ENCODE measurements at places on chromosomes 5 and 9.

DNA sequence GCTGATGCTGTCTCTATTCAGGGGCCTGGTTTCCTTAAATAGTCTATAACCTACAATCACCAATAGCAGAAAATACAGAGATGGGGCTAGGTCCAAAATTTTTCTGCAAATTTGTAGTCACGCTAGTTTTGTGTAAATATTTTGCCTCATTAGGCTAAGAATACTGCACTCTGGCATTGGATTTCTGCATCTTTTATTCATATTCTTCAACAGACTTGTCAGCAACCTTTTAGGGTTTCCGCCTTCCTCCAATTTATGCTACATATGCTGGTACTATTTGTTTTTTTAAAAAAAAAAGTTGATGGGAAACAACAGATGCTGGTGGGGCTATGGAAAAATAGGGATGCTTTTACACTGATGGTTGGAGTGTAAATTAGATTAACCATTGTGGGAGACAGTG is 202.3 kb downstream of the GABRB2 start:
- DNase-seq, result no peak

GRCh38 chr5:43588842-43589241 is 14.1 kb upstream of the NNT start:
- no peak for DNase-seq

DNA sequence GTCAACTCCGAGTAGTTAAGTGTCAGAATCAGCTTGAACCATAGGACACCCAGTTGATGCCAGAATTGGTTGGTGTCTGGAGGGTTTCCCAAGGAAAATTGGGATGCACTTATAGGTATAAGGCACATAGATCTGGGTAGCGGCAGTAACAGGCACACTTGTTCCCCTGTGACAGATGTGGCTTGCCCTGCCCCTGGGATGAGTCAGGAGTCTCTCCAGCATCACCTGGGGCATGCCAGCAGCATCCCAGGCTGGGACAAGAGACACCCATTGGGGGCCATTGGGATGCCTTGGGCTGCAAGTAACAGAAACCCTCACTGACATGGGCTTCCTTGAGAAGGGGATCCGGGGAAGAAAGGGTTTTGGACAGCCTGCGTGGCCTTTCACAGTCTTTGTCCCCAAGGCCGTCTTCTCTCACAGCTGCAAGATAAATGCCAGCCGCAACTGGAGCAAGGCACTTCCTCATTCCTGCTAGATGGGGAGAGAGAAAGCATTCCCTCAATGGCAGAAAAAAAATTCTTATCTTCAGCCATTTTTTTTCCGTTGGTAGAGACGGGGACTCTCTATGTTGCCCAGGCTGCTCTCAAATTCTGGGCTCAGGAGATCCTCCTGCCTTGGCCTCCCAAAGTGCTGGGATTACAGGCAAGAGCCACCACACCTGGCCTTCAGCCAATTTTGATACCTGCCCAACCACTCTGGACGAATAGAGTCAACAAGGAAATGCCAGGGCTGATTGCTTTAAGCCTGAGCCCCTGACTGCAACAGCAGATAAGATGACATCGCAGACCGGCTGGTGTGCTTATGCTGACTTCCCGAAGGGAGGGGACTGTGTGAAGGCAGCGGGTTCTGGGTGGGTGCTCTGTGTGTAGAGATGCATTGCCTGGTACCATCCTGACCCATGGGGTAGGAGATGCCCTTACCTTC is 13.3 kb upstream of the RNF130 start:
- peak; percentile 30 for DNase-seq

- DNase-seq, result no peak
These were observed 361.8 kb downstream of the KDM4C start for GRCh38 chr9:7119612-7120011.

GRCh38 chr5:162888268-162888667 is 549.1 kb upstream of the CCNG1 start:
- no peak for DNase-seq

DNA sequence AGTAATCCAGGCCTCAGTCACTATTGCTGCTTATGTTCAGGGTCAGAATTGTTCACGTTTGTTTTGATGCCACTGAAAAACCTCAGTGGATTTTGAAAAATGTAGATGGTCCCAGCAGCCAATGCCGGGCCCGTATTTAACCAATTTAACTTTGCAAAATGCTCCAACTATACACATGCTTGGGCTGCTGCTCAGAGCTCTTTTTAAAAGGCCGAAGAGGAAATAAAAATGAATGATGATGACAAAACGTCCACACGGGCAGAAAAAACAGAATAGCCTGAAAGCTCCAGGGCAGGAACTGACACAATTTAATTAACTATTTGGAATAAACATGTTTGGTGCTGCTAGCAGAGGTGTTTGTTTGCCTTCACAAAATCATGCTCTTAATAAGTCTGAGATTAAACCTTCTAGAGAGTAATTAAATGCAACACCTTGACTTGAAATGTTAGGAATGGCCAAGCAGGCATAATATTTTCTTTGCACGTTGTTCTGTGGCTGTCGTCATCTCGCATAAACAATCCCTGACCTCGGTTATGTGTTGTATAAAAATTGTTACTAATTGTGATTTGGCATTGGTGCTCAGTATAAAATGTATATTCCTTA is 152.7 kb downstream of the SLIT3 start:
- no peak for DNase-seq

- DNase-seq, result no peak
These were observed 89.8 kb downstream of the NTRK2 start for GRCh38 chr9:84759300-84759750.

GRCh38 chr5:119031011-119031886 is 39.6 kb upstream of the DMXL1 start:
- DNase-seq, result no peak

DNA sequence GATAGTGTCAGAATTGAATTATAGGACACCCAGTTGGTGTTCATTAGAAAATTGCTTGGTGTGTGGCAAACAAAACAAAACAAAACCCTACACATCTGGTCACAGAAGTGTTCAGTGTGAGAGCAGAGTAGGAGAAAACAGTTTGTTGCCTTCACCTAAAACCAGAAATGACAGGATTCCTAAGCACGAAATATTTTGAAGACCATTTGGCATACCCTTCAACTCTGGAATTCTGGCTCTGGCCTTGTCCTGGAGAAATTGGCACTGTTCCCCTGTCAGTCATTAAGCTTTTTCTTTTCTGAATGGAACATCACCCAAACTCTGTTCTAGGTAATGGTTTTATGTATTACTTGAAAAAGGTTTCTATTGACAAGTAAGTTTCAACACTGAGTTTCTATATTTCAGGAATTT is 110.2 kb upstream of the PCA3 start:
- DNase-seq, result no peak

DNA sequence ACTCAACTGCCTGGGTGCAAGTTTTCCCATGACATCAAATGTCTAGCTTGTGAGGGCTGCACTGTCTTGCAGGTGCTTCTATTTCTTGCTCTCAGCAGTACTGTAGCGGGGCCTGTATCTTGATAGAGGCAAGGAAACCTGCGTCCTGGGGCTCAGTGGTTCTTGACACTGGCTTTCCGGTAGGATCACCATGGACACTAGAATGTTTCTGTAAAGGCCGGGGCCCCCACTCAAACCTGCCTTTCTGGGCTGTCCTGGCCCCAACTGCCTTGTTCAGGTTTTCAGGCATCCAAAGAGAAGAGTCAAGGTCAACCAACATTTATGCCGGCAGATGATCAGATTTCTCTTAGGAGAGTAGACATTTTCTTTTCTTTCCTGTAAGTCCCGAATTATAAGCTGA is 26.7 kb upstream of the TENT4A start:
- DNase-seq, result no peak

- no peak for DNase-seq
These were observed 727 bp upstream of the ADRB2 start for GRCh38 chr5:148825716-148826052.

GRCh38 chr5:170783498-170784247 is at the start of gene GABRP:
Gene GABRP (plus strand): TSS chr5:170783725. CDS start chr5:170788616, 4,891 bp downstream.
- DNase-seq, result no peak

GRCh38 chr9:36396985-36397384 is 3.1 kb downstream of the RNF38 start:
- DNase-seq, result no peak

GRCh38 chr9:114149181-114149580 is 6.2 kb upstream of the COL27A1 start:
- no peak for DNase-seq

GRCh38 chr5:8098081-8098480 is 229.1 kb downstream of the MTRR start:
- DNase-seq, result no peak

DNA sequence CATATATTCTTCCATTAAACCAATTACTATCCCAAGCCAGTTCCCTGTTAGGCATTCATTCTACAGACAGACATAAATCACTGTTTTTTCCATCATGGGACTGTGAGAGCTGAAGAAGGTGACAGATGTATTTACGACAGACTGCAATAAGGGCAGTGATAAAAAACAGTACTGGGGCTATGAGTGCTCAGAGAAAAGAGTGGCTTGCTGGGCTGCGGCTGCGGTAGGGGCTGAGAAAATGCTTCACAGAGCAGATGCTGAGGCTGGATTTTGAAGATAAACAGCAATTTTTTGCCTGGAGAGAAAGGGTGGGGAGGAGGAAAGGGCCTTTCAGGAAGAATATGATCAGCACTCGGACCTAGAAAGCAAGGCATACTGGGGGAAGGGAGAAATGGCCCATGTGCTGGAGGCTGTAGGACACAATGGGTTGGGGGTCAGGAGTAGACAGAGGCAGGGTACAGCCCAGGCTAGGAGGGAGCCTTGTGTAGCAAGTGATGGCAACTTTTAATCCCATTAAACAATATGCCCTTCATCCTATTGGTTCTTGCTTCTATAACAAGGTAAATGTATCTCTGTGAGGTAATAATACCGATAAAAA is 279.3 kb downstream of the ASTN2 start:
- DNase-seq, result peak; percentile 64

DNA sequence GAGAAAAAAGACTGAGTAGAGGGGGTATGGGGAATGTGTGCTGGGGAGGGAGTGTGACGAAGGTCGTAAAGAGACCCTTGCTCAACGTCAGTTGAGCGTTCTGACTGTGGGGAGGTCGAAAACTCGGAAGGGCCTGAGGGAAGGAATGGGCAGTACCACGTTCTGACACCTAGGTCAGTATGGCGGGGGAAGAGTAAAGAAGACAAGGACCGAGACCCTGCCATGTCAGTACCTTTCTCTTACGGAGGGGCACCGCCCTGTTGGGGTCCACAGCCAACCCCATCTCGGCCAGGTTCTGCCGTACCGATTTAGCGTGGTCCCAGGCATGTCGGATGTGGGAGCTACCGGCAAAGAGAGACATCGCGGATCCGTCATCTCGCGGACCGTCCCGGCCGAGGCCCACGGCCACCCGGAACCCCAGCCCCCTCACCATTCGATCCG is 375 bp downstream of the NOP16 start:
- peak; percentile 50 for DNase-seq

DNA sequence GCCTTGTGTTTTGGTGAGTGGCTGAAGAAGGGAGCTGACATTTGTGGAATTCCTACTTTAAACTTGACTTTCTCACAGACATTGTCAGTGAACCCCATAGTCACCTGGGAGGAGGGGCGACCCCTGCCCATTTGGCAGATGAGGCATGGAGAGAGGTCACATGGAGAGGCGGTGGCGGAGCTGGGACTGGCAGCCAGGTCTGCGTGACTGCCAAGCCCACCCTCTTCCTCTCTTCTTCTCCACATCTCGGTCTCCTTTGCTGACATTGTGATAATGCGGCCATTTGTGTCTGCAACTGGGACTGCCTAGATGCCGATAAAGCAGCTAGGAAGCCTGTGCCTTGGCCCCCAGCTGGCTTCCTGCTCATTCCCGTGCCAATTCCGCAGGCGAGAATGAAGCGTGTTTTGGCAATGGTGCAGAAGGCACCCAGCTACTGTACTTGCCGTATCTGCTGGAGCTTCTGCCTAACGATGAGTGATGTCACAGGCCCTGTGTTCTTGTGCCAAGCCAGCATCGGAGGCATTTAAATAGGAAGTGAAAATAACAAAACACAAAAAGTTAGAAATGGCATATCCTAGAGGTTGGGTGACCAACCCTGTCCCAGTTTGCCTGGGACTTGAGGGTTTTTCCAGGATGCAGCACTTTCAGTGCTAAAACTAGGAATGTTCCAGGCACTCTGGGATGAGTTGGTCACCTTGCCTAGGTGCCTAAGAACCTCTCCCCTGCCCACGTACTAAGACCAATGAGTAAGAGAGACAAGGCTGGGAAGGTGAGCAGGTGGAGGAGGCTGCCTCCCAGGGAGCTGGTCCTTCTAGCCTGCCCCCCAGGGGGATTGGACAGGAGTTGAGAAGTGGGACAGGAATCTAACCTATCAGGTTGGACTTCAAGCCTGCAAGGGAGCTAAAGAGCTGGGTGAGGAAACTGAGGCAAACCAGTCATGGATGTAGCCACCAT is 23.6 kb downstream of the OLFML2A start:
- DNase-seq, result no peak

DNA sequence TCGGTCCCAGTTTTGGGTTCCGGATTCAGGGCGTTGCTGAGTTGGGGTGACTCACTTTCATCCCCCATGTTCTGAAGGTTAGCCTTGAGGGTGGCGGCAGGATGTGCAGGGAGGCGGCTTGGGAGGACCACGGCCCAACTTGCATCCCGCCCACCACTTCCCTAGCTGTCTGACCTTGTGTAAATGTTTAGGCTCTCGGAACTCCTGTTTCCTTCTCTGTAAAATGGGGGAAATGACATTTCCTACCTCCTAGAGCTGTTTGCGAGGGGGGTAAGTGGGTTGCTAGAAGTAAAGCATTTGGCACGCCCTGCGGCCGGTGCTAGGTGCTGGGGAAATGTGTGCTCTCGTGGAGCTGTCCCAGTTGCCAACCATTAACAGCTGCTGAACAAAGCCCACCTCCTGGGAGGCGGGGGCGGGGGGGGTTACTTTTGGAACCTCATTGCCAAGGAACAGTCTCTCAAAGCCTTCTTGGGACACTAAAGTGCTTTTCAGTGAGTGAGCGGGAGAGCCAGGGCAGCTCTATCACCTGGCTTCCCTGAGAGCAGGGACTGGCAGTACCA is 27.5 kb downstream of the PTGES2 start:
- no peak for DNase-seq

- no peak for DNase-seq
These were observed 47.3 kb upstream of the MCTP1 start for GRCh38 chr5:95332158-95332557.

DNA sequence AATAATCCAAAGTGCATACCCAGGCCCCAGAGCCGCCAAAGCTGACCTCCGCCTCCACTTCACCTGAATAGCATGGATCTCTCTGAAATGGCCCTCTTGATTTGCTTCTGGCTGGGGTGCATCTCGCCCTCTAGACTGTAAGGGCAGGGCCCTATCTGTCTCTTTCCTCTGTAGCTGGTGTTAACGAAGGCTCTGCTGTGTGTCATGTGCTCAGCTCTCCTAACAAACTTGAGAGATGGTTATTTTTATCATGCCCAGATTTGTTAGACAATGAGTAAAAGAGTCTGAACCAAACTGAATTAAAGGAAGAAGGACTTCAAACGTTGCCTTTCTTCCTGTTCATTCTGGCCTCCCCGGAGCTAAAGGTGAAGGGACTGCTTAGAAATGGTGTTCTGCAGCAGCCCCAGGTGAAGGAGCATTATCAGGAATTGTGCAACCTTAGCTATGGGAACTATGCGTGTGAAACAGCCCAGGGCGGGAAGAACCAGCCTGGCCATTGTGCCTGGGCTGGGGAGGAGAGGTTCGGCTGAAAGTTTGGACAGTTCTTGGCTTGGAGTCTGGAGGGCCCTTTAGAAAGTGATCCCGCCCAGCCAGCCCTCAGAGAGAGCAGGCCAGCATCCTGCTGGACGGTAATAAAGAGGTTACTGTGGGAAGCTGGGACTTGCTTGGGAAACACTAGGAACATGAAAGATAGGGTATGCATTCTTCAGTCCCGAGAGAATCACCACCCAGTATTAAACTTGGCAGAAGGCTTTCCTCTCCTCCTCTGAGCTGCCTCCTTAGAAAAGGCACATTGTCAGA is 73.5 kb downstream of the WWC1 start:
- DNase-seq, result no peak

GRCh38 chr5:135827965-135828781 is 6.3 kb upstream of the SLC25A48 start:
- DNase-seq, result no peak

Data from SK-N-DZ (cell line).